ENCODE measurements at places on chromosomes 11 and 22.

- no peak for DNase-seq
Measured at GRCh38 chr22:24401931-24402367, 25.4 kb upstream of the ADORA2A start.

GRCh38 chr11:128868841-128869671, 2.0 kb upstream of the KCNJ1 start:
- DNase-seq = no peak

- no peak for DNase-seq
Measured at GRCh38 chr22:44668190-44668885, 33.7 kb upstream of the PRR5 start.

- peak; percentile 41 for DNase-seq
Measured at GRCh38 chr11:2301631-2302305, at the start of the genes C11orf21 and TSPAN32. Gene C11orf21 (minus strand): TSS chr11:2301918. CDS start chr11:2301808, 110 bp downstream. Gene TSPAN32 (plus strand): TSS chr11:2302013. CDS start chr11:2302150, 137 bp downstream.

DNA sequence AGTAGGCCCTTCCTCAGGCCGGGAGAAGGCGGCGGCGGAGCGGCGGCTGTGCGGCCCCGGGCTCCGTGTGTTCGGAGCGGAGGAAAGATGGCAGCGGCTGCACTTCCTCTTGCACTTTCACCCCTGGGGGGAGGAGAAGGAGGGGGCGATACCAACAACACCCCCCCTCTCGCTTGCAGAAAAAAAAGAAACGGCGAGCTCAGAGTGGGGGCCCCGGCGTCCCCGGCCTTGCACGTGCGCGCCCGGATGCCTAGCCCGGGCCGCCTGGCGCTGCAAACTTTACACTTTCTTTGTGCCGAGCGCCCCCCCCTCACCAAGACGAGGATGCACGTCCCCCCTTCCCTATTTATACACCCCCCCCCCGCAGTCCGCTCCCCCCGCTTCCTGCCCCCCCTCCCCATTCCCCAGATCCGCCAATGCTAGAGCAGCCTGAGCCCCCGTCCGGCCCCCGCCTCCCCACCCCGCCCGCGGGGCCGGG, at the start of gene PATZ1:
Gene PATZ1, minus strand, starts transcription at position 92 of the 478 bp plus-strand sequence. CDS start 744 bp downstream, outside the sequence.
- DNase-seq = peak; percentile 80

- DNase-seq = no peak
Measured at GRCh38 chr22:27057717-27058116, 400.3 kb downstream of the MIAT start.

GRCh38 chr11:106625566-106625965, 392.7 kb downstream of the GUCY1A2 start:
- no peak for DNase-seq

DNA sequence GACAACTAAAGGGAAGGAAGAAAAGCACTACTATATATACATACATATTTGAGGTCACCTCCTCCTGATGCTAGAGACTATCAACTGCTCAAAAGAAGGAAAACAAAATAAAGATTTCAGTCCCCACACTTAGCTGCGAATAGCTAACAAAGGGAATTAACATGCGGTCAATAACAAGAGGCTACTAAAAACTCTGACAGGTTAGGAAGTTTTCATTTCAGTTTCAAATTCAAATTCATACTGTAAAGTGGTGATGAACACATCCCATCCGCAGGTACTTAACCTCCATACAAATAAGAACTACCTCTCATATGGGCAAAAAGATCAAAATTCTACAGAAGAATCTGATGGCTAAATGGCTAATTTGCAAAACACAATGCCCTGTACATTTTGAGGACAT, 2.6 kb downstream of the NAP1L4 start:
- DNase-seq = no peak

- DNase-seq = peak; percentile 18
Measured at GRCh38 chr11:105489446-105489845, 120.4 kb upstream of the GRIA4 start.

- DNase-seq = no peak
Measured at GRCh38 chr11:125932301-125932700, 13.5 kb upstream of the VSIG10L2 start.

GRCh38 chr22:27242917-27243589, 558.5 kb downstream of the MN1 start:
- DNase-seq = peak; percentile 29

GRCh38 chr11:30310623-30311022, 12.3 kb upstream of the ARL14EP start:
- DNase-seq = no peak

GRCh38 chr11:111296196-111296595, 2.1 kb upstream of the POU2AF3 start:
- no peak for DNase-seq

- DNase-seq = peak; percentile 38
Measured at GRCh38 chr22:45859231-45860161, 117.5 kb downstream of the WNT7B start.

- DNase-seq = no peak
Measured at GRCh38 chr11:47586098-47586855, at the start of gene FAM180B. Gene FAM180B (plus strand): TSS chr11:47586678. CDS start chr11:47586769, 91 bp downstream.

DNA sequence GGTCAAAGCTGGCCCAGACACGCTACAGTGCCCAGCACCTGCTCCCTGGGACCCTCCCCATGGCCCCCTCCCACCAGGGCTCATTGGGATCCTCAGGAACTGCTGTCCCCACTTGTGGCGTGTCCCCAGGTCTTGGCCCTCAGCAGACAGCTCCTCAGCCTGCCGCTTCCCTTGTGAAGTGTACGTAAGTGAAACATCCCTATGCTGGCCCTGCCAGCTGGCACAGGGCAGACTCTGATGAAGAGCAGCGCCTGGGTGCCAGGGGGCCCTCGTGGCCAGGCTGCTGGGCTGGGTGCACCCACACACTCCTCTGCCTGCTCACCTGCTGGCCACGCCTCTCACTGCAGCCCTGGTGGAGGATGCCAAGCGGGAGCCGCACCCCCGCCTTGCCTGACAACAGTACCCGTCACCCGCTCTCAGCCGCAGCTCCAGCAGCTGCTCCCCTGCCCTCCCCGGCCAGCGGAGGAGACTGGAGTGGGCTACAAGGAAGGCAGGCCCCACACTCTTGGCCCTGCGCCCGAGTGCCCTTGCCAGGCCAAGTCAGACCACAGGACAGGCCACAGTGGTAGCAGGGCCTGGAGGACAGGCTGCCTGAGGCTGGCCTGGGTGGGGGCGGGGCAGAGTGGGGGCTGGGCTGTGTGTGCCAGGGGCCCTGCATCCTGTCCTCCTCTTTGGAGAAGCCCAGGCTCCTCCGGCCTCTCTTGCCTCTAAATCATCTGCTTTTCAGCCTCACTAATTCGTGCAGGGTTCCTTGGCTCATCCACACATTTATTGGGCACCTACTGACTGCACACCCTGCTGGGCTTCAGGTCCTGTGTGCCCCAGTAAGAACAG, 39.5 kb downstream of the IGF2 start:
- DNase-seq = no peak

DNA sequence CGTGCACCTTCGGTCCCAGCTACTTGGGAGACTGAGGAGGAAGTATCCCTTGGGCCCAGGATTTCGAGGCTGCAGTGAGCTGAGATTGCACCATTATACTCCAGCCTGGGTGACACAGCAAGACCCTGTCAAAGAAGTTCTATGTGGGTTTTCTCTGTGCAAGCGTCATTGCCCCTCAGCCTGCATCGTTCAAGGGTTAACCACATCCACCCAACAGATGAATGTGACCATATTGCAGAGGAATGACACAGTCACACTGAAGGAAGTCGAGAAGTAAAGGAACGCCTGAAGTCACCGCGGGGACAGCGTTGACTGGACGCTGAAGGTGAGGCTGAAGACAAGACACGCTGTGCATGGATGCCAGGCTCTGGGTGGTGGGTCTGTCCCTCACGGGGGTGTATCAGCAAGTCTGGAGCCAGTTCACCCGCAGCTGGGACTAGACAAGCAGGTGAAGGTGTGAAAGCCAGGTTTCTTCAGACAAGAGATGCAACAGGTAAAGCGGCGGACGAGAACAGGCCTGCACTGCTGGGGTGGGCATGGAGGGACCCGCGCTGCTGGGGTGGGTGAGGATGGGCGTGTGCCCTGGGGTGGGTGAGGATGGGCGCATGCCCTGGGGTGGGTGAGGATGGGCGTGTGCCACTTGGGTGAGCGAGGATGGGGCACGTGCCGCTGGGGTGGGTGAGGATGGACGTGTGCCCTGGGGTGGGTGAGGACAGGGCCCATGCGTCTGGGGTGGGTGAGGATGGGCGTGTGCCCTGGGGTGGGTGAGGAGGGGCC, 36.5 kb upstream of the TOLLIP start:
- no peak for DNase-seq

DNA sequence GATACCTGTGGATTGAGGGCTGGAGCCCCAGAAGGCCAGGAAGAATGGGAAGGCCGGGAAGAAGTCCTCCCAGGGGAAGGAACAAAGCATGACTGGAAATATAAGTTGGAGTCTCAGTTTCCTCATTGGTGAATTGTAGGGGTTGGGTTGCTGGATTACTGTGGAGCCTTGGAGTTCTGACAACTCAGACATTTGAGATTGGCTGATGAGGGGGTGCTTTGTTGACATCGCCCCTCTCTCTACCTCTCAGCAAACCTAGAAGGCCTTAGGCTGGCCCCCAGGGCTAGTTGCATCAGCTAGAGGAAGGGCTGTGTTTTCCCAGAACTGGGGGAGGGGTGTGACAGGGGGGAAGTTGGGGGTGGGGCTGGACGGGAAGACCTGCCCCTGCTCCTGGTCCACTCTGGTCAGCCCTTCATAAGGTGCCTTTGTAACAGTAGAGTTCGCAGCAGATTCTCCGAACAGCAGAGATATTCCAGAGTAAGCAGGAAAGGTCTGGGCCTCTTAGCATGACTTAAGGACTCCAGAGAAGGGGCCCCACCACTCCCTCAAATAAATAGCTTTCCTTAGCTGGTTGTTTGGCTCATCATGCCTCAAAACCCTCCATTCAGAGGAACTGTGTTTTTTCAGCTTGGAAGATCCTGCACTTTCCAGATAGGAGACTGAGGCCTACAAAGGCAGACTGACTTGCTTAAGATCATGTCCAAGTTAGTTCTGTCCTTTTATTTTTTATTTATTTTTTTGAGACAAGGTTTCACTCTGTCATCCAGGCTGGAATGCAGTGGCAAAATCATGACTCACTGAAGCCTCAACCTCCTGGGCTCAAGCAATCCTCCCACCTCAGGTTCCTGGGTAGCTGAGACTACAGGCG, 12.5 kb upstream of the THRSP start:
- DNase-seq = peak; percentile 73

DNA sequence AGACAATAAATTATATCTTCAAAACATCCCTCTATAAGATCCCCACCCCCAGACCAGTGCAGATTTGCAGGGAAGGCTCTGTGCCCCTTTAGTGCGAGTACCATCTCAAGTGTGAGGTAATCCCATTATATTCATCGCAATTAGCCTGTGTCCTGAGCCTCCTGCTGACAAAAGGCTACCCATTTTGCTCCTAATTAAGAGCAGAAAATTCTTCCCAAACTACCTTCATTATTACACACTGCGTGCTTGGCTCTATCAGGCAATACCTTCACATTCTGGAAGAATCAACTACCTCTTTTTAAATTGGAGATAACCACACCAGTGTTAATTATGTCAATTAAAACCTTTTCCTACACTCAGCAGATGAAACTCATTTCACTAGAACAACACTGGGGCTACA, 1133.4 kb upstream of the CCDC90B start:
- no peak for DNase-seq

DNA sequence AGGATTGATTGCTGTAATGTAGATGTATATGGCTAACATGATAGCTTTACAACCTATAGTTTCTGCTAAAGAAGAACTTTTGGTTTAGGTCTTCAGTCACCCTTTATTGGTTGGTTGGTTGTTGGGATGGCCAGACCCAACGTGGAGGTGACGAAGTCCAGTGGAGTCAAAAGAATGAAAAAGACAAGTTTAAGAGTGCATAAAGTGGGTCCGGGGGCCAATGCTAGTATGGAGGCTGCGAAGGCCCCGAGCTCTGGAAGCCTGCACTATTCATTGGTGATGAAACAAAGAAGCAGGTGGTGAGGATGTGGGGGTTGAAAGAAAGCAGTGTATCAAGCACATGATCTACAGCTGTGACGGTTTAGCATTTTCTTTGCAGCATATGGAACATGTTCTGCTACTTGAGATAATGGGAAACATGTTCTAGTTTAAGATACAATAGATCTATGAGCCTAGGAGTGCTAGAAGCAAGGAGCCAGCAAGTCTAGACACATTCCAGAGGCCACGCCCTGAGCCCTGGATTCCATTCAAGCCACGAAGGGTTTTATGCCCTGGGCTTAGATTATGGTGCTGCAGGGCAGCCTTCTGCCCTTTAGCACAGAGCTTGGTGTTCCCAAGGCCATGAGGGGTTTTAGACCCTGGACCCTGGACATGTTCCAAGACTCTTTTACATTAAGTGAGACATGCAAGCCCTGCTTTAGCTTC, 6.3 kb downstream of the TCP11L1 start:
- no peak for DNase-seq

DNA sequence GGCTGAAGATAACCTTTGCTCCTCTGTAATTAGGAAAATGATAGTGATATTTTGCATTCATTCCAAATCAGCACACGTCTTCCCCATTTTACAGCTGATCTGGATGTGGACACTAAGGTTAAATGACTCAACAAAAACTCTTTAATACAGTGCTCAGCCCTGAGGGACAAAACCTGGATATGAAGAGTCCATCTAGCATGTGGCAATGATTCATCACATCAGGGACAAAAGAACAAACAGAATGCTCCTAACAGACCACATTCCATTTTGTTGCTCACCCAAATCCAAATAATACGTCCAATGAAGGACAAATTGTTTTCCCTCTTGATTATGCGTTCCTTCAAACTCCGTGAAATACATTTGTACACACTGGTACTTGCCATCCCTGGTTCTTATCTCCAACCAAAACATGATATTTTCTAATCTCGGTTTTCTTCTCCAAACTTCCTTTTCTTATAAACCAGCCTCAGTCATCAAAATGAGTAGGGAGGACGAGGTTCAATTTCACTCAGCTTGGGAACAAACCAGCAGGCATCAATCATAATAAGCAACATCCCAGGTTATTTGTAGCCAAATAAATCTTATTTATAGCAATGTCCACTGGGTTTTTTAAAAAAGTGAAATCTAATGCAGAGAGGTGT, 53.7 kb upstream of the MTMR2 start:
- DNase-seq = peak; percentile 55

GRCh38 chr11:34972892-34973291, 56.5 kb downstream of the PDHX start:
- DNase-seq = peak; percentile 36

- DNase-seq = peak; percentile 45
Measured at GRCh38 chr11:77381729-77382665, 80.5 kb upstream of the GDPD4 start.

DNA sequence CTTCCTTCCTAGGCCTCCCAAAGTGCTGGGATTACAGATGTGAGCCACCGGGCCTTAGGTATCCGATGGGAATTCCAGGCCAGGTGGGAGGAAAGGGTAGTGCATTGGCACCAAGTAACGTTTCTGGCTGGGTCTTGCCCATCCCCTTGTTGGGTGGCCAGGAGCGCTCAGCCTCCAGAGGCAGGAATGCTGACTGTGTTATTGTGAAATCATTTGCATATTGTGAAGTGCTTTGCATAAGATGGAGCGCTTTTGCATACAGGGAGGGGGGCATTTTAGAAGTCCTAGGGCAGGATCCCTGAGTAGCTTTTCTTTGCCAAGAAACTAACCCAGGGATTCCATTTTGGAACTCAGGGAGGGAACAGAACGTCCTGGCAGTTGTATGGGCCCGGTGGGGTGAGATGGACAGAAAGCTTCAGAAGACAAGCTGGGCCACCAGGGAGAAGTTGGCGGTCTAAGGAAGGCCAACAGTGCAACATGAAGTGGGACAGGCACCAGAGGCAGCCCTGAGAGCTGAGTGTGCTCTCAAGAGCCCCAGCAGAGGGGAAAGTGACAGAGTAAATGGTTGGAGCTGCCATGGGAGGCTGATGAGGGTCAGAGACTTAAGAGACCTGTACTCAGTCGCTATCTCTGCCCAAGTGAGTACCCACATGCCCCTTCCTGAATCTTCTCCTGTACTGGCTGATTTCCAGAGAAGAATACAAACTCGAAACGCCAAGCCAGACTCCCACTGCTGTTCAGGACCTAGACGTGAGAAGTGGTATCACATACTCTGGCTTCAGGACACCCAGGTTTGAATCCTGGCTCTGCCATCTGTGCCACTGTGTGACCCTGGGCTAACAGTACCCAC, 1.3 kb upstream of the SLC39A13 start:
- DNase-seq = no peak
